Caki2 (cell line): ENCODE measurements at places on chromosomes 16 and 17. TPM values are rescaled to one million over a fixed set of nuclear protein-coding genes. Genes with fewer than 3 reads are reported as not detected.

The SCGB1C2 gene
- total RNA-seq: not detected in 2 replicates

The KRTAP4-6 gene
- not detected in 2 replicates for total RNA-seq

The RDM1 gene
- total RNA-seq: 12.8 and 13.7 TPM in 2 replicates

The PROCA1 gene
- 4.2 and 7.4 TPM in 2 replicates for total RNA-seq

The CCL5 gene
- total RNA-seq: 16.0 and 21.5 TPM in 2 replicates

The TRAF4 gene
- total RNA-seq: 49.3 and 61.6 TPM in 2 replicates

DNA sequence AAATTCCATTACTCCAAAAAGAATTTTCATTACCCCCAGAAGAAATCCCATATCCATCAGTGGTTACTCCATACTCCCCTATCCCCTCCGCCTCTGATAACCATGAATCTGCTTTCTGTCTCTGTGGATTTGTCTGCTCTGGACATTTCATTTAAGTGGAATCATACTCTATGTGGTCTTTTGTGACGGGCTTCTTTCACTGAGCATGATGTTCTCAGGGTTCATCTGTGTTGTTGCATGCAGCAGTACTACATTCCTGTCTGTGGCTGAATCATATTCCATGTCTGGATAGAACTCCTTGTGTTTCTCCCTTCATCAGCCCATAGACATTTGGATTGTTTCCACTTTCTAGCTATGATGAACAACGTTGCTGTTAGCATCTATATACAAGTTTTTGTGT lies 59.5 kb upstream of the IRX3 start:
- DNase-seq: no peak

DNA sequence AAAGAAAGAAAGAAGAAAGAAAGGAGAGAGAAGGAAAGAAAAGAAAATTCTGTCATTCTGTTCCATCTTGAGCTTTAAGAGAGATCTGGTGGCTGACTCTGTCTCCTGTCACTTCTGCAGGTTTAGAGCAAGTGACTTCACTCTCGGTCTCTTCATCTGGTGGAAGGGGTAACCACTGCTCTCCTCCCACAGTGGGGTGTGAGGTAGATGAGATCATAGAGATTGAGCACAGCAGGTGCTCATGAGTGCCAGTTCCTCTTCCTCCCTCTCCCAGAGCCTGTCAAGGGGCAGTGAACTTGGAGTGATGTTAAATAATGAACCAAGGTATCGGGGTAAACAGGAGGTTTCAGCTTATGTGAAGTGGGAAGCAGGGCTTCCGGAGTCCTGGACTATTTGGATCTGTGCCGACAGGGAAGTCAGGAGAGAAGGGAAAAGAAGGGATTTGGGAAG lies 47.7 kb downstream of the BEAN1 start:
- no peak for DNase-seq

DNA sequence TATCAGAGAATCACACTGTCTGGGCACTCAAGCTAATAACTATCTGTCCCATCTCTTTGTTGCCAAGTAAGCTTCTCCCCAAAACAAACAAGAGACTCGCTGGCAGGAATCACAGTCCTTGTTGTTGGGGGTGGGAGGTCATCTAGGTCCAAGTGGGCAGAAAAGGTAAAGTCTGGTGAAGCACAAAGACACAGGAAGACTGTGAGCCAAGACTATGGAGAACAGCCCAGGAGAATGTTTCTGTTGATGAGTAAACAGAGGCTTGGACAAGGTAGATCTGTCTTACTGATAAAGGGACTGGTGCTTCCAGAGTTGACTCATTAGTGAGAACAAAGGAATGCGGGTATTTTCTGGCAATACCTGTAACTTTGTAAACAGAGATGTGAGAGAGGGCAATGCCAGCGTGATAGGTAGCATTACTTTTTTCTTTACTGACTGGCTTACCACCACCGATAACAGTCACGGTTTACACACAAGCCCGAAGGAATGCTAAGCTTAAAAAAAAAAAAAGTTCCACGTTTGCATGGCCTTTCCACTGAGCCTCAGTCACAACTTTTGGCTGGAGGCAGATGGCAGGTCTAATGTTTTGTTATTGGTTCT lies 11.5 kb upstream of the MMD start:
- peak; percentile 81 for DNase-seq

DNA sequence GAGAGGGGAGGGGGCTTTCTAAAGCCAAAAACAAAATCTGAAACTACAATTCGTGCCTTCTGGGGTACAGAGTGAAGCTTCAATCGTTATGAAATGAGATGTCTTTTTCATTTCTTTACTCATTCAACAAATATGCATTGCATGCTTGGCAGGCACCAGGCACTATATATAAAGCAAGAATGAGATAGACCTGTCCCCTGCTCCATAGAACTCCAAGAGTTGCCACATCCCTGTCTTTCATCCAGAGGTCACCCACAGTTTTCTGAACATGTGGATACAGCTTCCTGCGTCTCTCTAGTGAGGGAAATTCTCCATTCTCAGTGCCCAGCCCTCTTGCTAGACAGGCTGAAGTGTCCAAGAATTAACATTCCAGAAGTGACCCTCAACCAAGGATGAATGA lies 343.2 kb upstream of the MAF start:
- DNase-seq: no peak

DNA sequence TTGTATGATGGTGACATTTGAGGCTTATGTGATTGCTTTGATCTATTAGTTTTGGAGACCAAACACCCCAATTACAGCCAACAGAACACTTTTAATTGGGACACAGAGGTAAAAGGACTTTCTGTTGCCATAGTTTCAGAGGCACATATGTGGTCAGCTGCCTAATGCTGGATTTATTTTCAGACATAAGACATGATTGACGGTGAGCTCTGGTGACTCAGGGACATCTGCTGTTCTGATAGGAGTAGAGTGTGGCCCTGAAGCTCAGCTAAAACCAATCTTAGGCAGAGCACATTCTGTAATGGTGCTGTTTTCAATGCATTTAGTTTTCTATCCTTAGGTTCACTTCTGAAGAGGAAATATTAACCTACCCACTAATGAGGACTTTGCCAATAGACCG lies 247.1 kb downstream of the UTP18 start:
- no peak for DNase-seq

GRCh38 chr16:11273721-11274324 lies 394 bp upstream of the PRM3 start:
- no peak for DNase-seq

DNA sequence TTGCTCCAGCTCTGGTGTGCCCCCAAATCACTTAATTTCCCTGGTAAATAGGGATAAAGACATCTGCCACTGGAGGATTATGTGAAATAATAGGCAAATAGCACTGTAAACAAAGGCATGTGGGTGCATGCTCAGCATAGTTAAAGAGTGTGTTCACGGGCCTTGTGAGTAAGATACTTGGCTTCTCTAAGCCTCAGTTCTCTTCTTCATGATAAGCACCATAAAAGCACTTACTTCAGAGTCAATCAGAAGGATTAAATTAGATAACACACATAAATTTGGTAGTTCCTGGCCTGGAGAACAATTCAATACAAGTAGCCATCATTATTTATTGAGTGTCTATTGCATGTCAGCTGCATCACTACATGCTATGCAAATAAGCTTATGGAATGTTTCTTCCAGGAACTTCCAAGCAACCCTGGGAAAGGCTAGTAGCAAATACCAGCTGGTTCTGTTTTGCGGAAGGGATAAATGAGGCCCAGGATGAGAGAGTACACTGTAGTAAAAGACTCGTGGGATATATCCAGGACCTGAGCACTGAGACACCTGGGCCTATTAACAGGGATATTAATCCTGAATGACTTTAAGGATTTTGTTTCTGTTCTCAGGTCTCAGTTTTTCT lies 14.5 kb downstream of the CCL11 start:
- DNase-seq: no peak

GRCh38 chr16:21719283-21719682 lies 55.5 kb downstream of the OTOA start:
- no peak for DNase-seq

GRCh38 chr16:46763147-46763546 lies 15.0 kb upstream of the MYLK3 start:
- DNase-seq: no peak

DNA sequence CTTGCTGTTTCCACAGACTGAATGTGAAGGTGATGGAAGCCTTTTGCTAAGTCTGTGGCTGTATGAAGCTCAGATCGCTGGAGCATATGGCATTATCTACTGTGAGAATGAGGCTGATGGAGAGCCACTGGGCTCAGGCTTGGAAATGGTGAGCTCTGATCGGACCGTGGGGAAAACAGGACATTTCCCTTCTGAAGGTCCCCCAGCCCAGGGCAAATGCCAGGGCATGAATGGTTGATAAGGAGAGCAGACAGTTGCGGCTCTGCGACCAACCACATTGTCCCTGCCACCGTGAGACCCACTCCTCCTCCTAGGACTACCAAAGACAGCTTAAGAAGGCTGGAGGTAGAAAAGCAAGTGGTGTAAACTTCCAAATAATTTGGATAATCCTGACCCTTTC lies 4.7 kb upstream of the CUEDC1 start:
- no peak for DNase-seq

DNA sequence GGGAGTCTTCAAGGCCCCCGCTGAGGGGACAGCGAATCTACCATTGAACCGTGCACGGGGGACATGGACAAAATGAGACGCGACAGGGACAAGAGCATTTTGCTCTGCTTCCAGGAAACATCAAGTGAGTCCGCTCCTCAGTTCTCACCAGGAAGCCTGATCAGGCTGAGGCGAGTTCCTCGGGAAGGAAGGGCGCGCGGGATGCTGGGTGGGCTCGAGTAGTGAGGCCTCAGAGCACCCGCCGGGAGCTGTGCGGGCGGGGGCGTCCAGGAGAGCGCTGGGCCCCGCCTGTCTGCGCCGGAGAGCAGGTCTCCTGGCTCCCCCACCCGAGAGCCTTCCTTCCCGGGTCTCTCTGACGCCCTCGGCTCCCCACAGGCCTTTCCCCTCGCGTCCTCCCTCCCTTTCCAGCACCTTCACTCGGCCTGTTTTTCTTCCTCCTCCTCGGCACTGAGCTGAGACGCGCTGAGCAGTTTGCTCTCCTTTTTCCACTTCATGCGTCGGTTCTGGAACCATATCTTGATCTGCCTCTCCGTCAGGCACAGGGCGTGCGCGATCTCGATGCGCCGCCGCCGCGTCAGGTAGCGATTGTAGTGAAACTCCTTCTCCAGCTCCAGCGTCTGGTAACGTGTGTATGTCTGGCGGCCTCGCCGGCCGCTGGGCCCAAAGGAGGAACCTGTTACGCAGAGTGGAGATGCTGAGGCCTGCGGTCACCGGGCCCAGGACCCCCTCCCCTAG lies 2.6 kb upstream of the HOXB5 start:
- no peak for DNase-seq
